IMR-90 (cell line): ENCODE measurements at places on chromosomes 4 and X. TPM values are rescaled to one million over a fixed set of nuclear protein-coding genes. Genes with fewer than 3 reads are reported as not detected.

DNA sequence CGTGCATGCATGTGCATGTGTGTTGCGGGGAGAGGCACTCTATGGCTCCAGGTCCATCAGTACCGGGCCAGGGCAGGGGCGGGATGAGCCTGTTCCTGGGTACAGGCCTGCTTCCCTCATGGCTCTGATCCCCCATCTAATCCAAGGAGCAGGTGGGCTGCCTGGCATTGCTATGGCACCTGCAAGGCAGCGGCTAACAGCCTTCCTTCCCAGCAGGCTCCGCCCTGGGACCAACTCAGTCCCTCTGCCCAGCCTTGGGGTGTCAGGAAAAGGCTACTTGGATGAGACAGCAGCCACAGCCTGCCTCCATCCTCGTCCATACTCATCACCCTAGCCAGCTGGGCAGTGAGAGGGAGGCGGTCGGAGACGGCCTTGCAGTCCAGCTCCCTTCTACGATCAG lies 46.5 kb downstream of the PPP2R2C start:
- no peak for DNase-seq
- H3K4me3 ChIP-seq: no peak overlapping the region
- H3K4me1 ChIP-seq: no peaks in the 10 kb centered on the region
- H3K27me3 ChIP-seq: no peaks in the 10 kb centered on the region; the same call in 1 of the 2 replicates

GRCh38 chr4:151431728-151432127 lies 22.8 kb downstream of the FHIP1A start:
- no peaks in the 10 kb centered on the region for H3K36me3 ChIP-seq
- H3K4me3 ChIP-seq: no peak overlapping the region
- no peaks in the 10 kb centered on the region; the same call in 1 of the 2 replicates for H3K27me3 ChIP-seq
- no peak overlapping the region for H3K27ac ChIP-seq
- no peaks in the 10 kb centered on the region; the same call in 1 of the 2 replicates for H3K4me1 ChIP-seq
- DNase-seq: no peak

GRCh38 chr4:11487868-11488544 lies 59.3 kb upstream of the HS3ST1 start:
- no peaks in the 10 kb centered on the region for H3K27me3 ChIP-seq
- H3K27ac ChIP-seq: no peak overlapping the region
- no peak overlapping the region for H3K4me3 ChIP-seq

DNA sequence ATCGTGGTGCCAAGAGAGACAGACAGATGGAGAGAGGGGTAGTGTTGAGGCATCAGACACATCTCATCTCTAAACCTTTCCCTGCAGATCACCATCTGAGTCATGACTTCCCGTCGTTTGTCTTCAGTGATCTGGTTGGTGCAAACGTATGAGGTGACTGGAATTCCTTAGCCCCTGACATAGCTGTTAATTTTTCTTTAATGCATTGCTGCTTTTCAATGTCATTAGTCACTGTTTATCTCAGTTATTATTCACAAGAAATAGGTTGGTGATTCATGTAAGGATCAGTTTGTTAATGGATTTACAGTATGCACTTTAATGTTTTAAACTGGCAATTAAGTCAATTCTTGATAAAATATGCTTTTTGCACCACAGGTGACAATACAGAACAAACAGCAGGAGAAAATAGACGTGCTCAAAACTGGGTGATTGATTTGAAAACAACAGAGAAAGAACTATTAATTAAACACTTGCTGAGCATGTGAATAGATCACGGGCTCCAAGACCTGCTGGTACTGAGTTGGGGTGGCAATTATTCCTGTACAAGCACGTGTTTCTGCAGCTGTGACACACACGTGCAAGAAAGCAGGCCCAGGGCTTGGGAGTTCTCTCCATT lies 1.3 kb upstream of the TMEM154 start:
- H3K4me3 ChIP-seq: no peak overlapping the region
- no peak overlapping the region for H3K27ac ChIP-seq
- no peaks in the 10 kb centered on the region for H3K36me3 ChIP-seq
- peak; percentile 59 for DNase-seq

- H3K36me3 ChIP-seq: no peaks in the 10 kb centered on the region
- H3K4me1 ChIP-seq: peaks cover 2% of the 10 kb centered on the region; the same call in 1 of the 2 replicates
- DNase-seq: no peak
- H3K27ac ChIP-seq: no peak overlapping the region
- H3K4me3 ChIP-seq: no peak overlapping the region
Observed at GRCh38 chr4:168119890-168120289, 27.6 kb downstream of the ANXA10 start.

DNA sequence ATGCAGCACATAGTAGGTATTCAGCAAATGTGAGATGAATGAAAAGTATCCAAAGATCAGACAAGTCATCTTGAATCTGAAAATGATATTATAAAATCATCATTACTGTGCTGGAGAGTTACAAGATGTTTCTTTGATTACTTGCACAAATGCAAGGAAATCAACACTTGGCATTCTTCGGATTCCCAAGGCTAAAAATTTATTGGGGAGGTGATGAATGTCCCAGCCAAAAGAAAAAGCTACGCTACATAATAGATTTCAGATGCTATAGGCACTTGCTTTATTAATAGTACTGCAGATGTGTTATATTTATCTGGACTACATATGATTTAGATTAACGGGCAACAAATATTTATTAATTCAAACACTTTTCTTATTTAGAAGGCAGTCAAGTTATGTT lies 286.7 kb upstream of the TENM3 start:
- H3K4me1 ChIP-seq: peaks cover 9% of the 10 kb centered on the region
- H3K27me3 ChIP-seq: no peaks in the 10 kb centered on the region
- no peak overlapping the region for H3K27ac ChIP-seq
- no peaks in the 10 kb centered on the region for H3K36me3 ChIP-seq
- H3K4me3 ChIP-seq: no peak overlapping the region

DNA sequence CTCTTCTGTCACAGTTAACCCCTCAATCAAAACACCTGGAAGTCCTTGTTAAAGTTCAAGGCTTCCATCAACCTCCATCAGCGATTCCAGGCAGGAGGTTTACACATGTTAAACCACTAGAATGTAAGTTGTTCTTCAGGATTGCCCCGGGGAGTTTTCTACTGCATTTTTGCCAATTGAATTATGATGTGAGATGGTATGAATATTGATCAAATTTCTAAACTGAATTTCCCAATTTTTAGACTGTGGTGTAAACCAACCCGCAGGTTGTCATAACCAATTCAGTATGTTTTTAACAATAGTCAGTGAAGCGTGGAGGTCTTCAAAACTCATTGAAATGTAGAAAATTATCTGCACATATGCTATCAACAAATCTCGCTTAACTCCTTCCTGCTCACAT lies 21.2 kb upstream of the TENM3 start:
- H3K4me3 ChIP-seq: no peak overlapping the region
- no peaks in the 10 kb centered on the region for H3K27me3 ChIP-seq
- H3K36me3 ChIP-seq: no peaks in the 10 kb centered on the region

DNA sequence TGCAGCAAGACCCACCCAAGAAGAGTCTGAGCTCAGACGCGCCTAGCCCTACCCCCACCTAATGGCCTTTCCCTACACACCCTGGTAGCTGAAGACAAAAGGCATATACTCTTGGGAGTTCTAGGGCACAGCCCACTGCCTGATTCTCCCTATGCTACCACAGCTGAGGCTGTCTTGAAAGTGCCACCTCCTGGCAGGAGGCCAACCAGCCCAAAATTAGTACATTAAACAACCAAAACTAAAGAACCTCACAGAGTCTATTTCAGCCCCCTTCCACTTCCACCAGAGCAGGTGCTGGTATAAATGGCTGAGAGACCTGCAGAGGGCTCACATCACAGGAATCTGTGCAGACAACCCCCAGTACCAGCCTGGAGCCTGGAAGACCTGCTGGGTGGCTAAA lies 119.1 kb downstream of the HMGN5 start:
- DNase-seq: no peak
- H3K27ac ChIP-seq: no peak overlapping the region
- no peaks in the 10 kb centered on the region for H3K36me3 ChIP-seq
- H3K4me3 ChIP-seq: no peak overlapping the region
- H3K4me1 ChIP-seq: no peaks in the 10 kb centered on the region

DNA sequence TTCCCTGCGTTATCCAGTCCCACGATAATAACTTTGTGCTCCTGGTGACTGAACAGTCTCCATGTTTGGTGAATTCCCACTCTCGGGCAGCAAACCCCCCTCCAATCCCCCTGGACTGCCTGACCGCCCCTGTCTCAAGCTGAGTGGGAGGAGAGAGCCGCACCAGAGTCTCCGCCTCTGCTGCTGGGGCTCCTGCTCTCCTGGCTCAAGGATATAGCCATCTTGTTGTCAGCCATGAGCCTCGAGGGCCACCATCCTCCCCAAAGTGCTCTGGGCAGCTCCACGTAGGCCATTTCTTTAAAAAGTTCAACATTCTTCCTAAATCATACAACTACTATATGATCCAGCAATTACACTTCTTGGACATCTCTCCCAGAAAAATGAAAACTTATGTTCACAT lies 49.3 kb upstream of the PGRMC1 start:
- no peak overlapping the region for H3K4me3 ChIP-seq
- DNase-seq: no peak
- no peaks in the 10 kb centered on the region for H3K36me3 ChIP-seq
- no peaks in the 10 kb centered on the region for H3K4me1 ChIP-seq

MAD2L1 gene
- total RNA-seq: 13.6 and 32.2 TPM in 2 replicates

MTHFD2L gene
- total RNA-seq: 4.3 and 9.2 TPM in 2 replicates

RBMXL3 gene
- total RNA-seq: not detected in 2 replicates

ZDHHC15 gene
- not detected in 2 replicates for total RNA-seq

PIN4 gene
- 2.2 and 6.1 TPM in 2 replicates for total RNA-seq

ACE2 gene
- not detected in 2 replicates for total RNA-seq

LUZP4 gene
- not detected in 2 replicates for total RNA-seq

SERPINA7 gene
- total RNA-seq: not detected in 2 replicates

TRMT44 gene
- 7.3 and 9.7 TPM in 2 replicates for total RNA-seq

LETM1 gene
- 49.3 and 68.0 TPM in 2 replicates for total RNA-seq
